Uterus (tissue), 4 donors: ENCODE measurements at places on chromosomes 11 and 22.

DNA sequence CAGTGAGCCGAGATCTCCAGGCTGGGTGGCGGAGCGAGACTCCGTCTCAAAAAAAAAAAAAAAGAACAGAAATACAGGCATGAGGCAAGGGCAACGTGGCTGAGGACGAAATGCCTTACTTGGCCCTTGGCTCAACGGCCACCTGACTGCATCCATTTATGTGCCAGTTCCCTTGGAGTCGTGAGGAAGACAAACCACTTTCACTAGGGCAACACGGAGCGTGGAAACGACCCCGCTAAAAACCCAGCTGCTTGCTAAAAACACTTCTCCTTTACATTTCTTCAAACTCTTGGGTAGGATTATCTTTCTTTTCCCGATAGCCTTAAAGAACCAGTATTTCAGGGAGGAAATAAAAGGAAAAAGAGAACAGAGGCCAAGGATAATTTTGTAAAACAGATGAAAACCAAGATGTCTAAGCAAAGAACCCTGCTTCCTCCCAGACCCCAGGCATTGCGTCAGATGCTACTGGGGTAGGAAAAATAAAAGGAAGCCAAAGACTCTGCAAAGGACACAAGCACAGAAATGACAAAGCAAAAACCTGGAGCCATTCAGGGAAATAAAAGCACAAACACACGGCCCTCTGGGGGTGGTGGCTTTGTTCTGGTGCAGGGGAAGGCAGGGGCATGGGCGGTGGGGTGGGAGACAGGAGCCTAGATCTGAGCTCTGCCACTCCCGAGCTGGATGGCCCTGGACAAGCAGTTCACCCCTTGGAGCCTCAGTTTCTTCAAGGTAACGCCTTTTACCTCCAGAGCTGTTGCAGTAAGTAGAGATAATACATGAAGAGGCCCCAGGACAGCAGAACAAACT lies 37.0 kb downstream of the PC start:
- H3K4me3 ChIP-seq, result no peak overlapping the region
- no peak for DNase-seq
- H3K4me1 ChIP-seq, result no peaks in the 10 kb centered on the region
- no peaks in the 10 kb centered on the region for H3K36me3 ChIP-seq
- H3K27ac ChIP-seq, result no peak overlapping the region
- no peaks in the 10 kb centered on the region for H3K27me3 ChIP-seq

- no peaks in the 10 kb centered on the region for H3K27me3 ChIP-seq
- H3K4me1 ChIP-seq, result peaks cover 15% of the 10 kb centered on the region
- no peak for DNase-seq
- H3K36me3 ChIP-seq, result no peaks in the 10 kb centered on the region
Measured at GRCh38 chr11:44631831-44632230, 66.4 kb downstream of the CD82 start.

GRCh38 chr11:255176-255575 lies 18.4 kb downstream of the PSMD13 start:
- H3K36me3 ChIP-seq, result no peaks in the 10 kb centered on the region
- H3K4me3 ChIP-seq, result no peak overlapping the region
- no peaks in the 10 kb centered on the region for H3K4me1 ChIP-seq
- no peak overlapping the region for H3K27ac ChIP-seq

DNA sequence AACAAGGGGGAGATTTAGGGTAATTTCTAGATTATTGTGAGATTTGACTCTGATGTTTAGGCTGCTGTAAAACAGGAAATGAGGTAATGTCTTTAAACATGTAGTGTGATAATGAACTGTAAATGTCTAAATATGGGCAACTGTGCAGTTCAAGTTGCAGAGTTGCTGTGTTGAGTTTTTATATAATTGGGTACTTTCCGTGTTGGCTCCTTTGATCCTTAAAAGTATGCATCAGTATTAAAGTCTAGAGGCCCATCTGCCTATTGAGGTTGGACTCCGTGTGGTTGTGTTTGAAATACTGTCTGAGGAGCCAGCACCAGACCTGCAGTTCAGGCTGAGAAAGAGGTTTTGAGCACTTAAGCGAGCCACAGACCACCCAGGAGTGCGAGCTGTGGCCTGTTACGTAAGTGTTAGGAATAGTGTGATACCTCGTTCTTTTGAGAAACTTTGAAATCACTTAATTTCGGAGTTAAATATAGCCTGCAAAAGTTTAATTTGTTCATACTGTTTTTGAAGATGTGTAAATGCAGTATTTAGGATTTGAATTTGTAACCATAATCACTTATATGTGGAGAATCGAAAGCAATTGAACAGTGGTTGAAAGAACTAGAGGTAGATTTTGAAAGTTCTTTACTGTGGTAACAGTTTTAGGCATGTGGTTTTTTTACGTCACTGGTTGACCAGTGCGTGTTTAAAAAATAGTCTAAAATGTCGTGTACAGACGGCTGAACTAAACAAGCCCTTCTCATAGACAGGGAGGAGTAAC lies 9.0 kb downstream of the FAM118A start:
- H3K4me3 ChIP-seq, result no peak overlapping the region
- no peak for DNase-seq
- no peaks in the 10 kb centered on the region for H3K27me3 ChIP-seq
- peak overlapping the region; percentile 82 for H3K27ac ChIP-seq
- H3K4me1 ChIP-seq, result no peaks in the 10 kb centered on the region

DNA sequence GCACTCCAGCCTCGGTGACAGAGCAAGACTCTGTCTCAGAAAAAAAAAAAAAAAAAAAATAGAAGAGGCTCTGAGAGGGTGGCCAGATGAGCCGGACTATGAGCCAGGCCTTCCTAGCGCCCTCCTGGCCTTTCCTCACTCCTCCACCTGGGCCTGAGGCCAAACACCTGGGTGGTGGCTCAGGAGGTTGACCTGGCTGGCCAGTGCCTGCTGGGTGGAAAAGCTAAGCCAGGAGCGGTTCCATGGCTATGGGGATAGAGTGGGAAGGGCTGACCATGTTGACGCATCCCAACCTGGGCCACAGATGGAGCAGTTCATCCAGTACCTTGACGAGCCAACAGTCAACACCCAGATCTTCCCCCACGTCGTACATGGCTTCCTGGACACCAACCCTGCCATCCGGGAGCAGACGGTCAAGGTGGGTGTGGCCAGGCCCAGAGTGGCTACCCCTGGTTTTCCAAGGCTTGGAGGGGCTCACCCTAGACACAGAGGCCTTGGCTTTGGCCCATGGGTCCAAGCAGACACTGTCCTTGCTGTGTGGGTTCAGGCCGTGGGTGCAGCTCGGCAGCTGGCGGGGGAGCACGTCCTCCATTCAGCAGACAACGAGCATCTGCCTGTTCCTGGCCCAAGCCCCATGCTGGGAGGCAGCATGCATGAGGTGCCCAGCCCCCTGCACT lies 7.6 kb downstream of the SCYL1 start:
- no peak overlapping the region for H3K27ac ChIP-seq
- H3K27me3 ChIP-seq, result no peaks in the 10 kb centered on the region
- no peaks in the 10 kb centered on the region for H3K36me3 ChIP-seq
- H3K4me3 ChIP-seq, result no peak overlapping the region

DNA sequence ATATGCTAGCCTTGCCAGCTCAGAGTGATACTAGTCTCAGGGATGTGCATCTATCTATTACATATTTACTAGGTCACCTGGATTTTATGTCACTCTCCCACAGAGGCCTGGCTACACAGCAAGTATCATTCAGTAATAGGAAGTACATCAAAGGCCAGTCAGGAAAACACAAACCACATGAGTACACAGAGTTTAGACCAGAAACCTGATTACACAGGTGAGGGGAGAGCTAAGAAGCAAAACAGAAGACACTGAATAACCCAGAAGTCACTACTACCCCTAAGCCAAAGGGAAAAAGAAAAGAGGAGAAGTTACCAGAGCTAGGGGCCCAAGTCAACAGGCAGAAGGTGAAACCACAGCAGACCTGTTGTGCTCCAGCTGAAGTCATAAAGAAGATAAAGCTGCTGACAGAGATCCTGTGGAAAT lies 13.3 kb downstream of the LPXN start:
- no peak overlapping the region for H3K4me3 ChIP-seq
- H3K27me3 ChIP-seq, result no peaks in the 10 kb centered on the region
- no peak for DNase-seq
- no peak overlapping the region for H3K27ac ChIP-seq
- no peaks in the 10 kb centered on the region for H3K36me3 ChIP-seq
- no peaks in the 10 kb centered on the region for H3K4me1 ChIP-seq

DNA sequence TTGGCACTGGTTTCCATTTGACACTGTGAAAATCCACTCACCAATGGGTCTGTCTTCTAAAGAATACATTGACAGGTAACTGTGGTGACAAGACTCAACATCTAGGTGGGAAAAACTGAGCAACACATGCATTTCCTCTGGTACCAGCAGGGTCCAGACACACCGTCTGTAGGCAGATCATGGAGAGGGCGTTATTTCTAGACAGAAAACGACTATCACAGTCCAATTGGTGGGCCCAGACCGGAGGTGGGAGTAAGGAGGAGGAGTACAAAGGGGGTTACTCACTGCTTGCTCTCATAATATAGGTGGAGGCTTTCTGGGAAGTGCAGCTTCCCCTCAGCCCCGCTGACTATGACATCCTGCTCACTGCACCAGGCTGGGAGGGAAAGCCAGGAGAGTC lies 9.9 kb downstream of the OVCH2 start:
- H3K27ac ChIP-seq, result no peak overlapping the region
- H3K4me3 ChIP-seq, result no peak overlapping the region
- no peaks in the 10 kb centered on the region for H3K4me1 ChIP-seq
- H3K36me3 ChIP-seq, result no peaks in the 10 kb centered on the region
- no peaks in the 10 kb centered on the region for H3K27me3 ChIP-seq

DNA sequence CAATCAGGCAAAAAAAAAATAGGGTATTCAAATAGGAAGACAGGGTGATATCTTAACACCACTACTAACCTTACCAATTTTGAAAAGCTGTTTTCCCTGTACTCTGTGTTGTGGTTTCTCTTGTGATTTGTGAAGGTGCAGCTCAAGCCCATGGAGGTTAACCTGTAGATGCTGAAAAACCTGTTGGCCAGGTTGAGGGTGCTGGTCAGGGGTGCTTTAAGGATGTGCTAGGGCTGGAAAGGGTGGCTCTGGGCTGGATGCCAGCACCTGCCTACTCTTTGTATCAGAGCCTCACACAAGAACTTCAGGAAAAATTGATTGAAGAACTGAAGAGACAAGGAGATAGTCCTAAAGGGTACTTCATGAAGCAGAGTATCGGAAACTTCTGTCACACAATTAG lies 18.3 kb upstream of the OR5M8 start:
- DNase-seq, result no peak
- H3K27me3 ChIP-seq, result no peaks in the 10 kb centered on the region
- no peak overlapping the region for H3K4me3 ChIP-seq
